ENCODE measurements at places on chromosomes 12 and 14.
A peak's percentile ranks its signal among the peaks of the same experiment; 100 is the strongest.

DNA sequence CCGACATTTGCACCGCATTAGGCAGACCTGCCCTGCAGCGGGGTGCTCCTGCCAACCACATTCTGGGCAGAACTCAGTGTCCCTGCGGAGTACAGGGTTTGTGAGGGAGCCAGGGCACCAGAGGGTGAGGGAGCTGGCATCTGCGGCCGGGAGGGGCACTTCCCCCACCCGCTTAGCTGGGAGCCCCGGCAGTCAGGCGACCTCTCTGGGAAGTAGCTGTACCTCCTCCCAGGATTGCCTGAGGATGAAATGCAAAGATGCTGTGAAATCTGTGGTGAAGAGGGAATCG is 58.6 kb downstream of the ANKRD9 start:
- no peak for DNase-seq

- no peak for DNase-seq
These were observed 9.5 kb downstream of the RNASE11 start for GRCh38 chr14:20578325-20578724.

DNA sequence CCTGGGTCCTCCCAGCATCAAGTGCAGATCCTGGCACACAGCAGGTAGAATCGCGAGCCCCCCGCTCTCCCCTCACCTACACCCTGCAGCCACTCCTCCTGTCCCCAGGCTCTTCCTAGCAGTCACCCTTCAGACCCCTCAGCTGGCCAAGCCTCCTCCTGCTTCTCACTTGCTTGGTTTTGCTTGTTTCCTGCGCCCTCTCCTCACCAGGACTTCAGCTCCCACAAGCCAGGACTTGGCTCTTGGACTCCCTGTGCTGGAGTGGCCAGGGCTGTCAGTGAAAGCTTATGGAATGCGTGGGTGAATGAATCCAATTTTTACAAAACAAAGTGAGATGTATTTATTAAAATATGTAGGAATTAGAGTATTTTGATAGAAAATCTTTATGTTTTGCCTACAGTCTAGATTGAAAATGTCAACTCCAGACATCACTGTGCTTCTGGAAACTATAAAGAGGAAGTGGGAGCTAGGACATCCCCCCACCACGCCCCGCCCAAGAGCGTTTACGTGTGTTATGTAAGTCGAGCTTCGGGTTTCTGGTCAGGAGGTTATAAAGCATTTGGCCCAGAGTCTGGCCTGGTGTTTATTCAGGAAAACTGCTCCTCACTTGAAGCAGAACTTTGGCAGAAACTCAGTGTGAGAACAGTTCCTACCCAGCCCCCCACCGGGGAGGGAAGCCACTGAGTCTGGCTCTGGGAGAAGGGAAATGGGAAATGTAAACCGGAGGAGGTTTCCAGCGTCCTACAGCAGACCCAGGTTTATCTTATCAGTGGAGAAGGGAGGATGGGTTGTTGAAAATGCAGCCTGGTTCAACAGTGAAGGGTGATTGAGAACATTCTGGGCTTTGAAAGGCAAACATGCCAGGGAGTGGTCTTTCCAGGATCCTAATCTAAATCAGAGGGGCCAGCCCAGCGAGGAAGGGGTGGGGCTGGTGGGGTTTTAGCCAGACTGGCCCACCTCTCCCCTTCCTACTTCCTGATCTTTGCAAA is 8.8 kb downstream of the ALDH2 start:
- DNase-seq, result peak; percentile 93

GRCh38 chr12:6272300-6273204 is 37.9 kb upstream of the PLEKHG6 start:
- no peak for DNase-seq

GRCh38 chr14:74620497-74620921 is 8.5 kb upstream of the LTBP2 start:
- no peak for DNase-seq

DNA sequence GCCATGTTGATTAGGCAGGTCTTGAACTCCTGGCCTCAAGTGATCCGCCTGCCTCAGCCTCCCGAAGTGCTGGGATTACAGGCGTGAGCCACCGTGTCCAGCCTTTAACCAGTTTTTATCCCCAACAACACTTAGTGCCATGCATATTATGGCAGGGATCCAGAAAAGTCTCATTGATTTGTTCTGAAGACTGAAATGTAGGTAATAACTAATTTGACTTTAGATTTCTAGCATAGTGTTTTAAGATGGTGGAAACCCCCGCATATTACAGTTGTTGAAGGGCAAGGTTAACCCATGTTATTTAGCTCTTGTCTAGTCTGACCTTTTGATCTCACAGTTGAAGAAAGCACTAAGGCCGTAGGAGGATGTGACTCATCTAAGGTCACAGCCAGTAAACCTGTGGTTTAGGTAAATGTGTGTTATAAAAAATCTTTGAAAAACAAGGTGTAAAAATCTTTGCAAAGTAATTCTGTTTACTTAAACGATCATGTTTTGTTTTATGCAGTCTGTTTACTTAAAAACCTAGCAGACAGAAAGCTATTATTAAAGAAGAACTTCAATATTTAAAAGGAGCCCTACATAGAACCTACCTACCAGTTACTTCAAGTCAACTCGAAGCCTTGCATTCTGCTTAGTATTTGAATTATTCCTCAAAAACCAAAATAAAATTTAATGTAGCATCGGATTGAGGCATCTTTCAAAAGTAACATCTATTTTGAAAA is 24.8 kb downstream of the BICDL1 start:
- DNase-seq, result no peak

DNA sequence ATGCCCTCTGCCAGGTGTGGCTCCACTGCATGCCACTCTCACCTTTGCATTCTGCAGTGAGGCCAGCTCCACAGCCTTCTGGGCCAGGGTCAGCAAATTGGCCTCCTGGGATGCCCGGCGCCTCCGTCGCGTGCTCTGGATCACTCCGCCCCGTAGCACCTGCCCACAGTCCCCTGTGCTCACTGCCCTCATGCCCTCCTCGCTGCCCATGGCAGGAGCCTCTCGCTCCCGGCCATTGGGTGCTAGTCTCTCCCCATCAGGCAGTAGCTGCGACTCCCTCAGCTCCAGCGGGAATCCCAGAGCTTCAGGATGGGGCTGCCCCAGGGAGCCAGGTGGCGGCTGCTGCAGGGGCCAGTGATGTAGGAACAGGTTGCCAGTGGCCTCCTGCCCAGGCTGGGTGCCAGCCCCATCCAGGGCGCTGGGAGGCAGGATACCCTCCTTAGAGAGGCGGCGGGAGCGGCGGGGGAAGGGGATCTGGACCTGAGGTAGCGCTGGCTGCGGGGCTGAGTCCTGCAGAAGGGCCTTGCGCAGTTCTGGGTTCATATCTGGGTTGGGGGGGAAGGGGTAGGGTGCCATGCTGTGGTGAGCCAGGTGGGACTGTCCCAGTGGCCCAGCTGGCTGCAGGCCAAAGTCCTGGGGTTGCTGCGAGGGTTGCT is 24.5 kb upstream of the PNMA1 start:
- peak; percentile 14 for DNase-seq

DNA sequence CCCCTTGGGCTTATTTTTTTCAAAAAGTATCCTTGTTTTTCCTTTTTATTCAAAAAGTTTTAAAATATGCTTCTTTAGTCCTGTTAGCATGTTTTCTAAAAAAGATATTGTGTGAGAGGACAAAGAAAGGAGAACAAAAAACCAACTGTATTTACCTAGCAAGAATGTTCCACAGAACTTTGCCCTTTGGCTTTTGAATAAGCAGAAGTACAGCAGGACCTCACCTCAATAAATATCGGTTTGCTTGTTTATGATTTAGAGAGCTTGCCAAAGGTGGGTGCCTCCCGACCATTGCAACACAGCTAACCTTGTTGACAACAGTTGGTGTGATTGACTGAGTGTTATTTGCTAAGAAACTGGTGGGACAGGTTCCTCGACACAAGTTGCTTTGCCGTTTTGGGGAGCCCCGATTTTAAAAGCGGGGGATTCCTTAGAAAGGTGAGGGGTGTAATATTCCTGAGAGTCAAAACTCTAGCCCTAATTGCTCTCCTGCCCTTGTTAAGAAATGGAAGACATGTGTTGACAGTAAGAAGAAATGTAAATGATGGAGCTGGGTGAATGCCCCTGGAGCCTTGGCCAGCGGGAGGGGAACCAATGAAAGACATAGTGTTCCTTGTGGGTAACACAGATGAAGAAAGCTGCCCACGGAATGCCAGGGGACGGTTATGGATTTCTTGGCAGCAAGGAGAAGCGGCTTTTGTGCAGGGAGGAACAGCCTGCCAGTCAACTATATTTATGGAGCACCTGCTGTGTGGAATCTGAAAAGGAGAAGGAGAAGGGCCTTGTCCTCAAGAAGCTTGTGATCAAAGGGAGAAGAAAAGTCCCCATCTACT is 13.7 kb downstream of the MYBPC1 start:
- DNase-seq, result no peak

DNA sequence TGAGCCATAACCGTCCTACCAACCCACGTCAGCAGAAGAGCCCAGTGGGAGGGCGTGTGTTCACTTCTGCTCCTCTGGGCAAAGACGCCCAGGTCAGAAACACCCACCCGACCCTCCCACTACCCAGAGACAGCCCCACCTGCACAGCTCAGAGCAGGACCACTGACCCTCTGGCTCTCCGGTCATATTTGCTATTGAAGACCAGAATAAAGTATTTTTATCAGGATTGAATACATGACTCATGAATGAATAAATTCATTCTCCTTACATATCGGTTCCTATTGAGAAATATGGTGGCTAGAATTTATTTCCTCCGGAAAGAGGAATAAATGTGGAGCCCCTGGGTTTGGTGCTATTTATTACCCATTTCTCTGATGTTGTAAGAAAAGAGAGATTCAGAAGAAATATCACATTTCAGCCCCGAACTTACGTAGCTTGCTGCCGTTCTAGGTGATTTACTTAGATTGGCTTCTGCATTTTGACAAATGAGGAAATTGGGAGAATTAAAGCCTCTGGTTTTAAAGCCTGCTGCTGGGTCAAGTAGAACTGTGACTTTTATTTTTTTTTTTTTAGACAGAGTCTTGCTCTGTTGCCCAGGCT is 36.4 kb upstream of the P2RX7 start:
- no peak for DNase-seq

DNA sequence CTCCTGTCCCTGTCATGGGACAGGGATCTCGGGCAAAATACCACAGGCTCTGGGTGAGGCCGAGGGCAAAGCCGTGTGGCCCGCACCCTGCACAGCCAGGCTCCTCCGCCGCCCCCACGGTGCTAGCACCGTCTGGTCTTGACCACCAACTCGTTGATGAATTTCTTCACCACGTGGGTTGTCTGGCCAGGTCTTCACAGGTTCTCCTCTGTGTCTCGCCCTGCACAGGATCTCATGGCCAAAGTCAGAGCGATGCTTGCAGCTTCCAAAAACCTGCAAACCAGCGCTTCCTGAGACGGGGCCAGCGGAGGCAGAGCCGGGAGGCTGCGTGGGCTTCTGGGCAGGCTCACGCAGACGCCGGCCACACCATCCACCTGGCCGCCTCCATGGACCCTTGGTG is 29.0 kb upstream of the MMP17 start:
- DNase-seq, result no peak
